ENCODE measurements at places on chromosomes 13 and 19.

DNA sequence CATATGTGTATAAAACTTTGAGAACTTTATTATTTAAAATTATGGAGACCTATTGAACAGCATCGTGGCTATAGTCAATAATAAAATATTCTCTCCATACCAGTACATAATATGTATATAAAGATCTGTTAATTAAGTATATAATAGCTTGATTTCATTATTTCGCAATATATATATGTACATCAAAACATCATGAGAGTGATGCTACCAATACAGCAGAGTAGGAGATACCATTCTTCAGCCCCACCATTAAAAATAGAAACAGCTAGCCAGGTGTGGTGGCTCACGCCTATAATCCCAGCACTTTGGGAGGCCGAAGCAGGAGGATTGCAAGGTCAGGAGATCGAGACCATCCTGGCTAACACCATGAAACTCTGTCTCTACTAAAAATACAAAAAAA is 1755.3 kb upstream of the SPRY2 start:
- DNase-seq: no peak

DNA sequence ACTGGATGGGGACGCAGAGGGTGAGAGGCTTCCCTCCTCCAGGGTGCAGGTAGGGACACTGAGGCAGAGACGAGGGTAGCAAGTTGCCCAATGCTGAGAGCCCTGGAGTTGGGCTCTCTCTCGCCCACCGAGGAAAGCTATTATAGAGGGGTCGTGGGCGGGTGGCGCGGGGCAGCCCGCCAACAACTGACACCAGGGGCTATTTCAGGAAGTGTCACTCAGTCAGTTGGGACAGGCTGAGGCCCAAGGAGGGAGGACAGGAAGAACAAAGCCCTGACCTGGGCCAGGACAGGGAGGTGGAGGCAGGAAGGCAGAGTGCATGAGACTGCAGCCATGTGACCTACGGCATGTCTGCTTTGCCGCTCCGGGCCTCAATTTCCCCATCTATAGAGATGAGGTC is 29.9 kb downstream of the TINCR start:
- no peak for DNase-seq

- DNase-seq: no peak
Measured at GRCh38 chr13:96539791-96540190, 449.9 kb downstream of the HS6ST3 start.

DNA sequence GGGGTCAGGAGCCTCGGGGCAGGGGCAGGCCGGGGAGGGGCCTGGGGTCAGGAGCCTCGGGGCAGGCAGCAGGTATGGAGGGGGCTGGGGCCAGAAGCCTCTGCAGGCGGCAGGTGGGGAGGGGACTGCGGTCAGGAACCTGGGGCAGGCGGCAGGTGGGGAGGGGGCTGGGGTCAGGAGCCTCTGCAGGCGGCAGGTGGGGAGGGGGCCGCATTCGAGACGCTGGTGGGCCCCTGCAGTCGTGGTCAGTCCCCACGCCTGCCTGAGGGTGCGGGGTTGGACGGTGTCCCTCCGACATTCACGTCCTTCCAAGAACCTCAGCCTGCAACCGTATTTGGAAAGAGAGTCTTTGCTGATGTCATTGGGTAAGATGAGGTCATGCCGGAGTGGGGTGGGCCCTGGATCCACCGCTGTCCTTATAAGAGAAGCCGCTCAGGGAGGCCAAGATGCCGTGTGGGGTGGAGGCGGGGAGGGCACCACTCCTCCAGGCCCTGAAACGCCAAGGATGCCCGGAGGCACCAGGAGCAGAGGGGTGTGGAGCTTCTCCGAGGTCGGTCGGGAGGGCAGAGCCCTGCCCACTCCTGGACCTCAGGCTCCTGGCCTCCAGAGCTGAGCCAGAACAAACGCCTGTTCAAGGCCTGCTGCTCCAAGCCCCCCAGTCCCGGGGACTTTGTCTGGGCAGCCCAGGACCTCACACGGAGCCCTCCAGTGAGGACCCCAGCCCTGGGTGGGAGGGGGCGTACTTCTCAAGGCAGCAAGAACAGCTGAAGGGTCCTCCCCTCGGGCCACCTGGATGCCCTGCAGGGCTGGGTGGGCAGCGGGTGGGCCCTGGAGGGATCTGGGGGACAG is 30.1 kb downstream of the PIP5K1C start:
- no peak for DNase-seq

DNA sequence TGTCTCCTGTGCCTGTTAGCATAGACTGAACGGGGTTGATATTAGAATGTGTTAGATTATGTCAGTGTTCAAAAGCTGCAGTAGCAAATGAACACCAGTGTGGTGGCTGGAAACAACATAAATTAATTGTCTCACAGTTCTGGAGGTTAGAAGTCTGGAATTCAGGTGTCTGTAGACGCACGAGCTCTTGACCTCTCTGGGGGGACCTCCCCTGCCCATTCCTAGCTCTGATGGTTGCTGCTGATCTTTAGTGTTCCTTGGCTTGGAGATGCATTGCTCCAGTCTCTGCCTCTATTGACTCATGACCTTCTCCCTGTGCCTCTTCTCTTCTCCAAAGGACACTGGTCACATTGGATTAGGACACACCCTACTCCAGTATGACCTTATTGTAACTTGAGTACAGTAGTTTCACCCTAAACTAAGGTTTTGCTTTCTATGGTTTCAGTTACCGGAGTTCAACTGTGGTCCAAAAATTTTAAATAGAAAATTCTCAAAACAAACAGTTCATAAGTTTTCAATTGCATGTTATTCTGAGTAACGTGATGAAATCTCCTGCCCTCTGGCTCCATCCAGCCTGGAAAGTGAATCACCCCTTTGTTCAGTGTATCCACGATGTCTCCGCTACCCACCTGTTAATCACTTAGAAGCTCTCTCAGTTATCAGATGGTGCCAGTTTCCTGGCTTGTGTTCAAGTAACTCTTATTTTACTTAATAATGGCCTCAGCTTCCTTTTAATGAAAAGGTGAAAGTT is 273.2 kb downstream of the MYO16 start:
- no peak for DNase-seq

- DNase-seq: no peak
Measured at GRCh38 chr13:51826606-51827005, 18.4 kb downstream of the TMEM272 start.
